ENCODE measurements at places on chromosomes 12 and 14.
A peak's percentile ranks its signal among the peaks of the same experiment; 100 is the strongest.

- no peak for DNase-seq
Measured at GRCh38 chr12:79366374-79366773, 324.4 kb downstream of the PAWR start.

- peak; percentile 66 for DNase-seq
Measured at GRCh38 chr12:51217968-51218606, at the start of gene POU6F1. Gene POU6F1 (minus strand): TSS chr12:51218062. CDS start chr12:51206836, 11,226 bp downstream.

DNA sequence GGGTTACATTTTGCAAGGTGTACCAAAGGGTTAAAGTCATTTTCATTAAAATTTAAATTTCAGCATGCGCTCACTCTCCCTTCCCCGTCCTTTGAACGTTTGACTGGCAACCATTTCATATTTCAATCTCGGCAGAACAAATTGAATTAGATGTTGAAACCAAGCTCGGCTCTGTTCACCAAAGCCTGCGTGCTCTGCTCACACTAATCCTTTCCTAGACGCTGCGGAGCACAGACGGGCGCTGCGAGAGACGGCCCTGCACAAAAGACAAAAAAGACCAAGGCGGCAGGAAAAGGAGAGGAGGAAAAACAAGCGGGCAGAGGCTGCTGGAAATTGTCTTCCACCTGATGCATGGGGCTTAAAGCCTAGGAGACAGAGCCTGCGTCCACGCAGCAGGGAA lies 149.3 kb downstream of the RBM19 start:
- no peak for DNase-seq

DNA sequence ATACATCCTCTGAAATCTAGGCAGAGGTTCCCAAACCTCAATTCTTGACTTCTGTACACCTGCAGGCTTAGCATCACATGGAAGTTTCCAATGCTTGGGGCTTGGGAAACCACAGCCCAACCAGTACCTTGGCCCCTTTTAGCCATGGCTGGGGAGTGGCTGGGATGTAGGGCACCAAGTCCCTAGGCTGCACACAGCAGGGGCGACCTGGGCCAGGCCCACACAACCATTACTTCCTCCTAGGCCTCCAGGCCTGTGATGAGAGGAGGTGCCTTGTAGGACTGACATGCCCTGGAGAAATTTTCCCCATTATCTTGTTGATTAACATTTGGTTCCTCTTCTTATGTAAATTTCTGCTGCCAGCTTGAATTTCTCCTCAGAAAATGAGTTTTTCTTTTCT lies 1387.4 kb downstream of the FSCB start:
- no peak for DNase-seq

- DNase-seq = no peak
Measured at GRCh38 chr12:88985011-88985410, 367.3 kb downstream of the DUSP6 start.

GRCh38 chr12:132766380-132767085 lies 4.9 kb upstream of the ANKLE2 start:
- peak; percentile 66 for DNase-seq

GRCh38 chr14:100403802-100404365 lies 80.7 kb downstream of the SLC25A47 start:
- DNase-seq = no peak

- no peak for DNase-seq
Measured at GRCh38 chr12:6338955-6339354, 2.9 kb downstream of the TNFRSF1A start.

DNA sequence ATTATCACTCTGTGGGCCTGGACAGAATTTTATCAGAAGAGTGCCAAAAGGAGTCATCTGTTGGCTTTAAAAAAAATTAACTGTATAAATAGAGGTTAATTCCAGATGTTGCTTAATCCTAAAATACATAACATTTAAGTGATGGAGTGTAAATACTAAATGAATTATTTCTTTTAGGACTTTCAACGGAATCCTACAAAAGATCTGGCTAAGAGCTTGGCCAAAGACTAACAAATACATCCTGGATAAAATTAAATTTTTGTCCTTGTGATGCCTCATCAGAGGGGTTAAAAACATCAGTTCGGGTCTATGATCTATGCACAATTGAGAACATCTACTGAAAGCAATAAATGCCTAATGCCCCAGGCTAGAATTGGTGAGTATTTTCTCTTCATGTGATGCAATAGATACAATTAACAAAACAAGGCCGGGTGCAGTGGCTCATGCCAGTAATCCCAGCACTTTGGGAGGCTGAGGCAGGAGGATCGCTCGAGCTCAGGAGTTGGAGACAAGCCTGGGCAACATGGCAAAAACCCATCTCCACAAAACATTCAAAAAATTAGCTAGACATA lies 49.8 kb upstream of the RAP1B start:
- DNase-seq = no peak

GRCh38 chr12:47983541-47984115 lies 20.2 kb downstream of the TMEM106C start:
- no peak for DNase-seq

DNA sequence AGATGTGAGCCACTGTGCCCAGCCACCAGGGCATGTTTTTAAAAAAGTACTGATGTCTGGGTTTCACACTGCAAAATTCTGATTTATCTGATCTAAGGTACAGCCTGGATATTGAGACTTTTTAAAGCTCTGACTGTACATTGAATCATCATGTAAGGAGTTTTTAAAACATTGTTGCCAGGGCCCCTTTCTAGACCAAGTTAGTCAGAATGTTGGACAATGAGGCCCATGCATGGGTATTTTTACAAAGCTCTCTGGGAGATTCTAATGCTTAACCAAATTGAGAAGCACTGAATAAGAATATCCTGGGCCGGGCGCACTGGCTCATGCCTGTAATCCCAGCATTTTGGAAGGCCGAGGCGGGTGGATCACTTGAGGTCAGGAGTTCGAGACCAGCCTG lies 16.7 kb downstream of the TMEM19 start:
- DNase-seq = no peak

GRCh38 chr14:77529963-77530362 lies 31.3 kb upstream of the ISM2 start:
- no peak for DNase-seq

GRCh38 chr12:67474934-67475620 lies 173.5 kb upstream of the DYRK2 start:
- no peak for DNase-seq

- no peak for DNase-seq
Measured at GRCh38 chr12:131112021-131112420, 158.3 kb downstream of the ADGRD1 start.

DNA sequence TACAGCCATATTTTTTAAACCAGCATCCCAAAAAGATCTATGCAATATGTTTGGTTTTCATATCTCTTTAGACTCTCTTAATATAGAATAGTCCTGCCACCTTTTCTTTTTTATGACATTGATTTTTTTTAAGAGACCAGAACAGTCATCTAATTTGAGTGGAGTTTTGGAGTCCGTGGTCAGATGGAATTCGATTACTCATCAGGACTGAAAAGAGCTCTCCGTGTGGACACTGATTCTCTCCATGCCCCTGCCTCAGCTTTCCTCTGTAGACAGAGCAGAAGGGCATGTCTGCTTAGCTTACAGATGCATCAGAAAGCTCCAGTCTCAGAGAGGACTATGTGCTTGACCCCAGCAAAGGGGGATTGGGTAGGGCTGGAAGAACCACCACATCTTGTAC lies 27.8 kb downstream of the SMCO2 start:
- no peak for DNase-seq

DNA sequence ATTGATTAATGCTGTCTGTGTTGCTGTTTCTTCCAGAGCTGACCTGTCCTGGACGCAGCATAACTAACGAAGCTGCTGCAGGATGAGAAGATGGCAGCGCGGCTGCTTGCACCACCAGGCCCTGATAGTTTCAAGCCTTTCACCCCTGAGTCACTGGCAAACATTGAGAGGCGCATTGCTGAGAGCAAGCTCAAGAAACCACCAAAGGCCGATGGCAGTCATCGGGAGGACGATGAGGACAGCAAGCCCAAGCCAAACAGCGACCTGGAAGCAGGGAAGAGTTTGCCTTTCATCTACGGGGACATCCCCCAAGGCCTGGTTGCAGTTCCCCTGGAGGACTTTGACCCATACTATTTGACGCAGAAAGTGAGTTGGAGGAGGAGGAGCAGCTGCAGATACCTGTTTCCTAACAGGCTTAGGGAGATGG lies 71.7 kb downstream of the SCN8A start:
- no peak for DNase-seq
